NCI-H510A treated with DMSO at 0.1 percent for 48 hours (cell line): ENCODE measurements at places on chromosomes 1 and 21.

DNA sequence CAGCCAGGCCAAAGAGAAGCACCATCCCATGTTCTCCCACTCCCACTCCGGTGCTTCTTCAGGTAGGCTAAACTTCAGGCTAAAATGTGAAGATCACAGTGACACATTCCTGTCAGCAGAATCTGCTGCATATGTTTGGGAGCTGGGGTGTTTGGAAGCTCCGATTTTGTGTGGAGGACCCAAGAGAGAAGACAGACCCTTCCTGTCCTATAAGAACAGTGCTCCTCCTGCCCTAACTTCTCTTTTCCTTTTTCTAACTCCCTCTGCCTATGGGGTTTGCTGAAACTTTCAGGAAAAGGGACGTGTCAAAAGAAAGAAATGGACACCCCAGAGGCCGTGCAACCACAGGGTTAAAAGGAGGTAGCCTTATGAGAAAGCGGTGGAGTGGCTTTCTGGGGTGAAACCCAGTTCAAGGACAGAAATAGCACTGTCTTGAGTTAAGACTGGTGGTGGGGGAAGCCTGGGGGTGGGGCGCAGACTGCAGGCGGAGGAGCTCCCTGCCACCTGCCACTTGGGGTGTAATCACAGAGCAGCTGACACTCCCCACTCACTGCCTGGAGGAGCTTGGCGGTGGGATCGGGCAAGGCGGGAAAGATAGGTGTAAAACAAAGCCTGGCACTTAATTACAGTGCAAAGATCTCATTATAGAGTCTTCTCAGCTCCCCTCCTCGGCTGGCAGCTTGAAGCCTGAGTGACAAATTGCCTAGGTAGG is 645 bp upstream of the TLR5 start:
- DNase-seq: no peak

- no peak for DNase-seq
These were observed 92.2 kb upstream of the TTC39A start for GRCh38 chr1:51422367-51423072.

DNA sequence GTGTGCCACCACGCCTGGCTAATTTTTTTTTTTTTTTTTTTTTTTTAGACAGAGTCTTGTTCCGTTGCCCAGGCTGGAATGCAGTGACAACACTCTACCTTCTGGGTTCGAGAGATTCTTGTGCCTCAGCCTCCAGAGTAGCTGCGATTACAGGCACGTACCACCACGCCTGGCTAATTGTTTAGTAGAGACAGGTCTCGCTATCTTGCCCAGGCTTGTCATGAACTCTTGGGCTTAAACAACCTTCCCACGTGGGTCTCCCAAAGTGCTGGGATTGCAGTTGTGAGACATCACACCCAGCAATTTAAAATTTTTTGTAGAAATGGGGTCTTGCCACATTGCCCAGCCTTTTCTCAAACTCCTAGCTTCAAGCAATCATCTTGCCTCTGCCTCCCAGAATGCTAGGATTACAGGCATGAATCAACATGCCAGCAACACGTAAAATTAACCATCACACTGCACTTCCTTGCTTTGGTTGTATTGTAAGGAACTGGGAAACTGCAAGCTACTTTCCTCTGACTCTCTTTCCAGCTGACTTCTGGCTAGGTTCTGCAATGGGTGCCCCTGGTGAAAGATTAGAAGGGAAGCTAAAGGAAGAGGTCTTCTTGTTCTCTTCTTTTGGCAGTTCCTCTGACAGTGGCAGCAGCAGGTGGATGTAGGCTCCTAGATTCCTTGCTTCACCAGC is 13.9 kb upstream of the IL6R start:
- DNase-seq: no peak

DNA sequence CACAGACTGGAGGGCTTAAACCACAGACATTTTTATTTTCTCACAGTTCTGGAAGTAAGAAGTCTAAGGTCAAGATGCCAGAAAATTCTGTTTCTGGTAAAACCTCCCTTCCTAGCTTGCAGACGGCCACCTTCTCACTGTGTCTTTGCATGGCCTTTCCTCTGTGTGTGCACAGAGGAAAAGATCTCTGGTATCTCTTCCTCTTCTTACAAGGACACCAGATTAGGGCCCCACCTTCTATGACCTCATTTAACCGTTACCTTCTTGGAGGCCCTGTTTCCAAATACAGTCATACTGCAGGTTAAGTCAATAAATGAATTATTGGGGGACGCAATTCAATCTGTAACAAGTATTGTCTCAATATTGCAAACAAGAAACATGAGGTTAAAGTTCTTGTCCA is 63.0 kb upstream of the PRDX6 start:
- DNase-seq: no peak

DNA sequence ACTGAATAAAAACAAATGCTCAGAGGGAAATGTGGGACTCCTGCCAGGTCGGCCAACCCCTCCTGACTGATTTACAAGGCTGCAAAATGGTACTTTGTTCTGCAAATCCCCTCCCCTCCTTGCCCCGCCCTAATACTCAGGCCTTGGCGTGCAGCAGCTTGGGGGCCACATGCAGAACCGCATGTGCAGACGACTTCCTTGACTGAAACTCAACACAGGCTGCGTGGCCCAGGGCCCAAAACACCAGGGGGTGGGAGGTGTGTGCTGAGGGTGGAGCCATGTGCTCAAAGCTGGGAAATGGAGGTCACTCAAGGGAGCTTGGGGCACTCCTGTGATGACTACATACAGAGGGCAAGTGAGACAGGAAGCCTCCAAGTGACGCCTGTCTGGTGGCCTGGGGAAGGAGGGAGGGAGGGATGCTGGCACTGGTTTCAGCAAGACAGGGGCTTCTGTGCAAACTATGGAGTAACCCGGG is 87.2 kb downstream of the MRPL37 start:
- peak; percentile 44 for DNase-seq

GRCh38 chr1:175134500-175134899 is 58.1 kb downstream of the KIAA0040 start:
- no peak for DNase-seq

DNA sequence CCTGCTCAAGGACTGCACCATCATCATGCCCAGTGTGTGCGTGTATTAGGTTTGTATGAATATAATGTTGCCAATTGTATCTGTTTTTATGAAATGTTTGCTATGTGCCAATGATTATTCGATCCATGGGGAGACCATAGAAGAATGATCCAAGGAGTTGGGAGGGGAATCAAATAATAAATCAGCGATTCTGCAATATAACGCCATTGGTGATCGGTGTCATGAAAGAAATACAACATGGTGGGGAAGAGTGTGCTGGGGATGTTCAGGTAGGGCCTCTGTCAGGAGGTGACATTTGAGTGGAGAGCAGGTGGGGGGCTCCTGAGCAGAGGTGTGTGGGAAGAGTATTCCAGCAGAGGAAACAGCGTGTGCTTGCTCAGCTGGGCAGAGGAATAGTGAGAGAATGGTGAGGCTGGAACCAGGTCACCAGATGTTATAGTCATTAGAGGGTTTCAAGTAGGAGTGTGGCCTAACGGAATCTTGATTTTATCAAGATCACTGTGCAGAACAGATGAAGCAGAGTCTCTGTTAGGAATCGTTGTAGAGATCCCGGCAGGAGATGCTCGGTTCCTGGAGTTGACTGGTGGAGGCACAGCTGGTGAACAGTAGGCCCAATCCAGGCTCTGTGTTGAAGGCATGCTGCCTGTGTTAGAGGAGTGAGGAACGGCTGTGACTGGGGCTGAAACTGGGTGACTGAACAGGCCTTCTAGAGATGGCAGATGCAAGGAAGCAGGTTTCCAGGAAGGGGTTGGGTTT is 2.9 kb upstream of the ZNF496 start:
- DNase-seq: no peak

DNA sequence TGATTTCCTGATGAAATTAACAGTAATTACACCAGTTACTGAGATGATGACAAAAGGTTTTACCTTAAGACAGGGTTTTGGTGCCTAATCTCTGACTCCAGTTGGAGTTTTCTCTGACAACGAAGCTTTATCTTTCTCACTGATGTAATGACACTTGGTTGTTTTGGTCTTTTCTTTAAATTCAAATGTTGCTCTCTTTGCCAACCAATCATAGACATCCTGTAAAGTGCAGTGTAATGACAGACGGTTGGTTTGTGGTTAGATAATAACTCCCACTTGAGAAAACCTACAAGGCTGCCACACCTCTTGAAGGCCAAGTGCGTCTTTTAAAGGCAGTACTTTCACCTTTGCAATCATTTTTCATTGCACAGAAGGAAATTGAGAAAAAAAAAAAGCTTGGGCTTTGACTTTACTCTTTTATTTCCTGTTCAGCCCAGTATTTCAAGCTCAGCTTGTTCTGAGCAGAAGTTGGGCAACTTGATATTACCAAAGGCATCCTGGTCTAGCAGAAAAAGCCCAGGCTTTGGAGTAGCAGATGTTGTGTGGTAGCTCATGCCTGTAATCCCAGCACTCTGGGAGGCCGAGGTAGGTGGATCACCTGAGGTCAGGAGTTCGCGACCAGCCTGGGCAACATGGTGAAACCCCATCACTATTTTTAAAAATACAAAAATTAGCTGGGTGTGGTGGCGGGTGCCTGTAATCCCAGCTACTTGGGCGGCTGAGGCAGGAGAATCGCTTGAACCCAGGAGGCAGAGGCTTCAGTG is 14.9 kb downstream of the PDIK1L start:
- peak; percentile 85 for DNase-seq

DNA sequence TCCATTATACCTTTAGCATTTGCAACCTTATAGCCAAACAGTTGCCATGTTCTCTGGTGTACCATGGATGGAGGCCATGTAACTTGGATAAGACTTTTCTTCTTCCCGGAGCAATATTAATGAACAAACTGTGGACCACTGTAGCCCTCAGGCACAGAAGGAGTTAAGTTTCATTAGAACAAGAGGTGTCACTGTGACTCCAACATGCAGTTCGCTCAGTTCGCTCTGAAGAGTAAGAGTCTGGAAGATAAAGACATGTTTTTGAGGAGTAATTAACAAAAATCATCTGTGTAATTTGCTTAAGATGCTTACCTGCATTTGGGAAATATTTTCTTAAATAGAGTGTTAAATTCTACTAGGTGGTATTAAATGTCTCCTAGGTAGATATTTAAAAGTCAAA is 4.1 kb downstream of the KIF26B start:
- DNase-seq: no peak

DNA sequence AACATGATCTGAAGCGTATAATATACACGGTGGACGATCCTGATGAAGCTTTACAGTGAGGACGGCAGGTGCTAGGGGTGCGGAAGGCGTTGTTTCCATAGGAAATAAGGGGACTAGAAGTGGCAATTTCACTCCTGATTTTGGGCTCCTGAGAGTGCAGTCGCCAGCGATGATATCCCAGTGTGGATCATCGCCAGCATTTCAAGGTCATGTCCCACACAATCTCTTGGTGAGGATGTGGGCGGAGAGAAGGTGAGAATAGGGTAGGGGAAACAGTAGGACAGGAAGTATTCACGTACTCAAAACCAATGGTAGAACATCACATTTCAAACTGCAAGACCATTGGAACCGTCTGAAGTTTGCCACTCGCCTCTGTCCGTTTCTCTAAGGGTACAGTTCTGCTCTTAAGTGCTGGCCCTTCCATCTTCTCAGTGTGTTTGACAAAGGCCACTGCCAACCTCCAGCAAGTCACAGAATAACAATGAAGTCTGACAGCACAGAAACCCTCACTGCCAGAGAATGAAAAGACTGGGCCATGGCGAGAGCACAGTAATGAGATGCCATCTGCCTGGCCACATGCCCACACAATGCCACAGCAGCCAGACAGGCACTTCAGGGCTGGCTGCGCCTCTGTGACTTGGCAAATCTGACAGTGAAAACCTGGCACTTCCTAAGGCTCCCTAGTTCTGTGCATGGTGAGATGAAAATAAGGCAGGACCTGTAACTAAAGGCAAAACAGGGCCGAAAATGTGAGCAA is 27.9 kb downstream of the PCSK9 start:
- DNase-seq: no peak

DNA sequence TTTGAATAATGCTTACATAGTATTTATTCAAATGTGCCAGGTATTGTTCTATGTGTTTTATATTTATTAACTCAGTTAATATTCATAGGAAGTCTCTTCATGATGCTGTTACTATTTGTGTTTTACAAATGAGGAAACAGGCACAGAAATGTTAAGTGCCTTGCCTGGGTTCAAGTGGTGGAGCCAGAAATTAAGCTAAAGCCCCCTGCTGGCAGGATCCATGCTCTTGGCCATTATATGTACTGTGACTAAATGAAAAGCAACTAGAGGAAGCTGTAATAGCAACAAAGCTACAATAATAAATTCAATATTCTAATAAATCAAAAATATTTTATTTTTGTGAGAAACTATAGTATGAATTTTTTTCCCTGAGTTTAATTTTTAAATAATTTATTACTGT is 30.0 kb downstream of the IARS2 start:
- DNase-seq: peak; percentile 24

DNA sequence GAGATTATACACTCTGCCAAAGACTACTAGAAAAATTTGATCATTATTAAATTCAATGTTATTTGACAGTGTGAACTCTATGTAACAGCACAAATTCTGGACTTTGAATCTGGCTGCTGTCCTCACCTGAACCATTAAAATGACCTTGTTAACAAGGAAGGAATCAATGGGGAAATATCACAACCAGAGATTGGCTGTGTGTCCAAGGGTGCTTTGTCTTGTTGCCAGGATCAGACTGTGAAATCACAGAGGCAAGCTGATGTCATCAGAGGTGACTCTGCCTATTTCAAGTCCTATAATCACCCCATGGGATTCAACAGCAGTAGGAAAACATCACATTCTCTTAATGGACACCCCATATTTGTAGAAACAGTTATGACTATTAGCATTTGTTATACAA is 46.8 kb downstream of the ADAMTS5 start:
- DNase-seq: no peak

DNA sequence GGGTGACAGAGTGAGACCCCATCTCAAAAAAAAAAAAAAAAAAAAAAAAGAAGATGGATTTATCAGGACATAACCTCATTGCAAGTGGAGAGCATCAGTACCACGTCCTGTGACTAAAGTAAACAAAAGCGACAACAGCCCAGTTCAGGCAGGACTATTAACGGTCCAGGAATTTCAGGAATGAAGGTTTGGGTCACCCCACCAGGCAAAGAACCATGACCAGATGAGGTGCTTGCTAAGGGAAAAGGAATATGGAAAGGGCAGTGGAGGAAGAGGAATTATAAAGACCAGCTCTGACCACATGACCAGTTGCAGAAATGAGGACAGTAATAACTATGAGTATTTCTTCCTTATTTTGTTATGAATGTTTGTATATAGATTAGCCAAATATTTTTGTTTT is 35.4 kb upstream of the EIF4G3 start:
- no peak for DNase-seq

DNA sequence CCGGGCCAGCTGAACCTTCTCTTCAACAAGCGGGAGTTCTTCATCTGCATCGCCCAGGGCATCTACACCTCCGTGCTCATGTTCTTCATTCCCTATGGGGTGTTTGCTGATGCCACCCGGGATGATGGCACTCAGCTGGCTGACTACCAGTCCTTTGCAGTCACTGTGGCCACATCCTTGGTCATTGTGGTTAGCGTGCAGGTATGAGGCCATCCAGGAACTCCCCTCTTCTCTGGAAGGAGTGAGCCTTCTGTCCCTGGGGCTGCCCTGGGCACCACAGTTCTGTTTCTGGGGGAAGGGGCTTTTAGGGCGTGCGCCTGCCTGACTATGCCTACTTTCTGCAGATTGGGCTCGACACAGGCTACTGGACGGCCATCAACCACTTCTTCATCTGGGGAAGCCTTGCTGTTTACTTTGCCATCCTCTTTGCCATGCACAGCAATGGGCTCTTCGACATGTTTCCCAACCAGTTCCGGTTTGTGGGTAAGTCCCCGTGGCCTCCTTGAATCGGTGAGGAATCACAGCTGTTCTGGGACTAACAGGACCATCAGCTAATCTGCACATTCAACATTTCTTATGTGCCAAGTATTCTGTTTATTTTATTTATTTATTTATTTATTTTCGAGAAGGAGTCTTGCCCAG is 21.1 kb downstream of the ATP8B2 start:
- no peak for DNase-seq

GRCh38 chr1:84853741-84854721 is 39.0 kb downstream of the LPAR3 start:
- DNase-seq: no peak
